ENCODE measurements at places on chromosomes 12 and 14. TPM values are rescaled to one million over a fixed set of nuclear protein-coding genes. Genes with fewer than 3 reads are reported as not detected.

Gene PHETA1
- polyA plus RNA-seq: not detected

Gene FGD4
- 37.9 TPM for polyA plus RNA-seq

Gene POLR3B
- polyA plus RNA-seq: 12.7 TPM

Gene PLA2G1B
- not detected for polyA plus RNA-seq

Gene KCNMB4
- 86.5 TPM for polyA plus RNA-seq

Gene TIMELESS
- 0.63 TPM for polyA plus RNA-seq

Gene CCNT1
- polyA plus RNA-seq: 17.9 TPM

Gene KLHL33
- 0.16 TPM for polyA plus RNA-seq

Gene CSAD
- polyA plus RNA-seq: 23.6 TPM

Gene KRT85
- polyA plus RNA-seq: not detected

Data from Purkinje cell (primary cell).